ENCODE measurements at places on chromosomes 1 and 21. TPM values are rescaled to one million over a fixed set of nuclear protein-coding genes. Genes with fewer than 3 reads are reported as not detected.

GRCh38 chr1:33220676-33221384, 35.5 kb upstream of the ZNF362 start:
- DNase-seq, result no peak

DNA sequence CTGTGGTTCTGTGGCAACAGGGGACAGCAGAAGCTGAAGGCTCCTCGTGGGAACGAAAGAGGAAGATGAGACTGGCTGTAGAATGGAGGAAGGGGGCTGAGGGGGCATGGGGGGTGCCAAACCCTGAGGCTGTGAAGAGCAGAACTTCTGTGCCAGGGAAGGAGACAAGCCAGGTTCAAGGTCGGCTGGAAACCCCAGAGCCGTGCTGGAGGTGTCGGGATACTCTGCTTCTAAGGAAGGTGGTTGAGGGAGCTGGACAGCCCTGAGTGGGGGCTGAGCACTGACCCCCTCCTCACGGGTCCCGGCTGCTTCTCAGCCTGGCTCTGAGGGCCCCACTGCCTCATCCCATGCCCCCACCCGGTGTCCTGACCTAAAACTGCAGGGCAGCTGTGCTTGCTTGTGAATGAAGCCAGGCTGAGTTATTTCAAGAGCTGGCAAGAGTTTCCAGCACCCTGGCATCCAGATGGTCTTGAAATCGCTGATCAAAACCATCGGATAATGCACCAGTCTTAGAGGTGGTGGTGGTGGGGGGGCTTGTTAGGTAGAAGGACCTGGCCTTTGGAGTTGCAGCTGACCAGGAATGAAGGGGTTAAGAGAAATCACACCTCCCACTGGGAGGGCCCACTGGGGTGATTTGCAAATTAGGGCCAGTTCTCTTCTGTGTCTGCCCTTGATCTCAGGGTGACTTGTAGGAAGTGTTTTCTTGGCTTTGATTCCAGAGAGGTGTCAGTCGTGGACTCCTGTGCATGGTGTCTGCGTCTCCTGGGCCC, 218.9 kb upstream of the C1orf174 start:
- DNase-seq, result no peak

GRCh38 chr1:26704629-26705028, 8.8 kb downstream of the ARID1A start:
- DNase-seq, result no peak

- no peak for DNase-seq
Observed at GRCh38 chr1:217574265-217574949, 56.5 kb downstream of the GPATCH2 start.

GRCh38 chr1:221783437-221783836, 41.5 kb upstream of the DUSP10 start:
- no peak for DNase-seq

The OLIG2 gene
- not detected for total RNA-seq

- DNase-seq, result peak; percentile 86
Observed at GRCh38 chr1:181189691-181190363, 101.3 kb downstream of the IER5 start.

The PTPRC gene
- 9.7 TPM for total RNA-seq

- peak; percentile 75 for DNase-seq
Observed at GRCh38 chr1:202806845-202807450, 1.3 kb downstream of the KDM5B start.

DNA sequence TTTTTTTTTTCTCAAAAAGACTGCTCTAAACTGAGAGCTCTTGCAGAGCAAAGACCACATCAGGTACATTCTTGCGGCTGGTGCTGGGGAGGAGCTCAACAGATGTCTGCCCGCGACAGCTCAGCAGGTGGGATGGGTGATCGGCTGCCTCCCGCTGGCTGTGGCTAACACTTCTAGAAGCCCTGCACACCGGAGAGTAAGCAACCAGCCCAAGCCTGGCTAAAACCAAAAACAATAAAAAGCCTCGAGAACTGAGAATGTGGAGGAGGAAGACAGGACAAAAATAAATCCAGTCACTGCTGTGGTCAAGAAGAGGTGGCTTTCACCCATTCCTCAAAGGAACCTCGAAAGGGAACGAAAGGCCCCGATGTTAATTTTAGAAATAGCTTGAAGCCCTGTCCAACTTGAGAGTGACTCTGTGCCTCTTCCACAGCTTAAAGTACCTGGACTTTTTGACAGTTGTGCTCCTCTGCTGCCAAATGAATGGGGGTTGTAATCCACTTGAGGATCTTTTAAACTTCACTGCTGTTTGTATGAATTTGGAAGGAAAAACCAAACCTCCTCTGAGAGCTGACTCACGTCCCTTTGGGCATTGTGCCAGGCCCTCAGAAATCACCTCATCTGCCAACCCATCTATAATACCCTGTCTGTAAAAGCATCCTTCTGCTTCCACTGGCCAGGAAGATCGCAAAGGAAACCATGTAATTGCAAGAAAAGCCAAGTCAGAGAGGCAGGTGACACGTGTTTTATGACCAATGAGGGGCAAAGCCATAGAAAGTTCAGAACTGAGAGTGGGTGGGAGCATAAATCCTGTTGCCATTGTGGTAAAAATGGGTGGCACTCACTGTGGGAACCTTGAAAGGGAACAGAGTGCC, 78.6 kb downstream of the KCNN3 start:
- DNase-seq, result no peak

DNA sequence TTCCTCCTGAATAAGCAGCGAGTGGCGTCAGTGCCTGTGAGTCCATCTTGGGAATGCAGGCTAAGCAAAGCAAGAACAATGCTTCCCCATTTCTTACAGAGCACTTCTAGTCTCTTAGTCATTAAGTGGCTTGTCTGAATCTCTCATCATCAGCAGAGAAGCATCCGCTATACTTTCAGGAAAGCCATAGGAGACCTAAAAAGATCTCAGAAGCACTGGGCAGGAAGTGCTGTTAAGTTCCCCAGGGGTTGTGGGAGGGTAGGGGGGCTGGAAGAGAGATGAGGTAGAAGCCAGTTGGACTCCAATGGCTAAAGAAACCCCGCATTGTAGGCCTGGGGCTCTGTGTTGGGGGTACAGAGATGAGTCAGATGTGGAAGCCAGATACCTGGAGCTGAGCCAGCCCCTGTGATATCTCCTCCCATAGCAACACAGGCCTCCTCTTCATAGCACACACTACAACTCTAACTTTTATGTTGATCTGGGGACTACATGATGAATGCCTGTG, 44.9 kb downstream of the SYT6 start:
- no peak for DNase-seq

DNA sequence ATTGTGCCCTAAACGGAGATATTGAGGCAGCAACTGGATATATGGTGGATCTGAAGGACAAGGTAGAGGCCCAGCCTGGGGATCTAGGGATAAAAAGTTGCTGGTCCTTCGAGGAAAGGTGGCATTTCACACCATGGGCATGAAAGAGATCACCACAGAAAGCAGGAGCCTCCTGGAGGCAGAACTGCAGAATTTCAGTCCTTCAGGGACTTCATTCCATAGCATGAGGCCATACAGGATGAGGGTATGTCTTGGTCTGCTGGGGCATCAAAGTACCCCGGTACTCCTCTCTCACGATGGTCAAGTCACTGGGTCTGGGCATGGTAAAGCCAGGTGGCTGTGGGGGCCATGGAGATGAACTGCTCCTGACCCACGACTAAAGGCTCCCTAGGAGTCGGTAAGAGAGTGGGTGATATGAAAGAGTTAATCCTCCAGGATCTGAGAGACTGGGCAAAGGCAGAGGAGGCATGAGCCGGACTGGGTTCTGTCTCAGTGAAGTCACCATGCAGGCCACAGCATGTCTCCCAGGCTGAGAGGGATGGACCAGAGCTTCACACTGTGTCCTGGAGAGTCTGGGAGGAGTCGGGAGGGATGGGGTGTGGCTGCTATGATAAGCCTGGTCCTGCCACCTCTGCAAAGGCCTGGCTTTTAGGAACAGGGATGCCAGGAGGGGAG, 5.8 kb upstream of the SPRR5 start:
- no peak for DNase-seq

DNA sequence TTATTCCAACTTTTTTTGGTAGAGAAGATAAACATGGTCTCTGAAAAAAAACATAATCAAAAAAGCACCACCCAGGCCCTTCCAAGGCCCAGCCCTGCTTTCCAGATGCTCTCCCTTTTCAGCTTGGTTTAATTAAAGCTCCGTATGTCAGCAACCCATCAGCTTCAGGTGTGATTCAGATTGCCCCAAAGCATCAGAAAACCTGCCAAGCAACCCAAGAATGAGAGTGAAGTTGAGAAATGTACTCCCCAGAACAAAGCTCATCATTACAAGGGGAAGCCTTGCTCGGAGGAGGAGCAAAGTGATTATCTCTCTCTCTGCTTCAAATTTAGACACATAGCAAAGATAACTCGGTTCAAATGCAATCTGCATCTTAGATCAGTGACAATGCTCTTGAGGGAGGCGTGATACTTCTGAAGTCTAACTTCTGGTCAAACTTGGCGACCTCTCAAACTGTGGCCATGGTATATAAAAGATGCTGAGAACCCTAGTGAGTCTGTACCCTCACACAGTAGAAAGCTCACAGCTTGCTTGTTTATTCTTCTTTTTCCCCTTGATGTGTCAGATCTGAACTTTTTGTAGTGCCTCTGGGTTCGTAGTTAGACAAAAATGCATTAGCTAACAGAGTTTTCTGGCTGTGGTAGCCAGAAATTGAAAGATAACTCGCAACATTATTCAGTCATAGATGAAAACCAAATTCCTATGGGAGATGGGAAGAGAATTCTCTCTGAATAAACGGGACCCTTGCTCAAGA, 63.3 kb upstream of the ZC3H11B start:
- no peak for DNase-seq

DNA sequence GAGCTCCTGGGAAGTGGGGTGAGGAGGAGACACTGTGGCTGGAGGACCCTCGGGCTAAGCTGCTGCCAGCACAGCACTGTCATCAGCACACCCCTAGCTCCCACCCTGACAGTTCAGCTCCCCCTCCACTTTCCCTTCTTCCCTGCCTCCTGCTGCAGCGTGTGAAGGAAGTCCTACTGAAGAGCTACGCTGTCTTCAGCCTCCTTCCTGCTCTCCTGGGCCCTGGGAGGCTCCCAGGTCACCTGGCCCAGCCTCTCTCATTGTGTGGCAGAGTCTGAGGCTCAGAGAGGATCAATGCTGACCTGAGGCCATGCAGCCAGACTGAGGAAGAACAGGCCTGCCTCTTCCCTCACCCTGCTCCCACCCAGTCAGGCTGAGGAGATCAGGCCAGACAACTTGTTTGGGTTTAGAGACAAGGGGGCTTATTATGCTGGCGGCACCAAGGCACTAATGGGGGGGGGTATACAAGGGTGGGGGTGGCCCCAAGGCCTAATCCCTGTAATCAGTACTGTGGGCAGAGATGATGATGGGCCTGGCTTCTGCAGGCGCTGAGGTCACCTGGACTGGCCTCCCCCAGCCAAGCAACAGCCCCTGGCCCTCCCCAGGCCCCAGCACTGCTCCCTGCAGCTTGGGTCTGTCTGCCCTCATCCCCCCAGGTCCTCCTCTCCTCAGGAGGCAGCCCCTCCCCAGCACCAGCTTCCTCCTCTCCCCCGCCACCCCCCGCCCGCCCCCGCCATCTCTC, 9.1 kb downstream of the NES start:
- DNase-seq, result peak; percentile 23

DNA sequence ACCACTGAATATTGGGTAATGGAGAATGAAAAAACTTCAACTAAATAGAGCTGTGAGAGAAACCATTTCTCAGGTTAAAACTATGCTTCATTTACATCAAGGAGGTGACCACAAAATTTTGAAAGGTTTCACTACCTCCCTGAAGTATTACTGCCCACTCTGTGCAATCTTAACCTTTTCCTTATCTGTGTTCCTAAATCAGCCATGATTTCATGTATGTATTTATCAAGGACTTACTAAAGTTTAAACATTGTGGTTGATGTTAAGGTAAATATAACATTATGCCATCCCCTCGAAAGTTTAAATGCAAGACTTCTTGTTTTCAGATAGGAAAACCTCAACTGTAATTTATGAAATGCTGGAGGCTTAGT, 84.4 kb downstream of the CLEC20A start:
- DNase-seq, result no peak

DNA sequence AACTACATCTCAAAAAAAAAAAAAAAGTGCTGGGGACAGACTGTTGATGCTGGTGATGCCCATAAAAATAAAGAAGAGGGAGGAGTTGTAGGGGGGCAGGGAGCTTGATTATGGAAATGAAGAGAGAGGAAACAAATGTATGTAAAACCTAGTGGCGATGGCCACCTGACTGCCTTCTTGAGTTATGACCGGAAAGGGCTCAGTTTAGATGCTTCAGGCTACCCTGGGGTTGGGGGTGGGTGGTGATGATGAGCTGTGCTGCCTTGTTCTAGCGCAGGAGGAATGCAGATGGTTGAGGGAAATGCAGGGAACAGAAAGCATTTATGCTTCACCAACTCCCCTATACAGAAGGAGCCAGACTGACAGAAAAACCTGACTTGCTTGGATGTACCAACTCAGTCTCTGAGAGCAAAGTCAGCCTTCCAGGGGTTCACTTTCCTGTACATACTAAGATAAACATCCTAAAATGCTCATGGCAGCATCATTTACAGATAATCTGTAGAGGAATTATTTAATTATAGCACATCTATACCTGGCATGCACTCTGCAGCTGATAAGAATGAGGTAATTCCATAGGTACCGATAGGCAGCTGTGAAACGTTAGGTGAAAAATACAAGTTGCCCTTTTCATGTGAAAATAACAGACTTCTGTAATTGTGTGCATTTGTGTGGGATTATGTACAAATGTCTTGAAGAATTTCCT, 8.0 kb upstream of the BCAR3 start:
- no peak for DNase-seq

GRCh38 chr1:184222652-184223052, 164.2 kb upstream of the C1orf21 start:
- no peak for DNase-seq

The AJAP1 gene
- total RNA-seq, result not detected

The KCNE1 gene
- 5.5 TPM for total RNA-seq

GRCh38 chr1:109259674-109260557, 10.6 kb downstream of the CELSR2 start:
- DNase-seq, result peak; percentile 57

The ATF3 gene
- total RNA-seq, result 13.7 TPM

GRCh38 chr1:195934817-195935553, 673.3 kb downstream of the KCNT2 start:
- no peak for DNase-seq

The ANKRD34A gene
- total RNA-seq, result 0.62 TPM

The FAM110D gene
- 4.0 TPM for total RNA-seq

GRCh38 chr1:47638713-47639112, 200.9 kb downstream of the FOXD2 start:
- DNase-seq, result no peak

DNA sequence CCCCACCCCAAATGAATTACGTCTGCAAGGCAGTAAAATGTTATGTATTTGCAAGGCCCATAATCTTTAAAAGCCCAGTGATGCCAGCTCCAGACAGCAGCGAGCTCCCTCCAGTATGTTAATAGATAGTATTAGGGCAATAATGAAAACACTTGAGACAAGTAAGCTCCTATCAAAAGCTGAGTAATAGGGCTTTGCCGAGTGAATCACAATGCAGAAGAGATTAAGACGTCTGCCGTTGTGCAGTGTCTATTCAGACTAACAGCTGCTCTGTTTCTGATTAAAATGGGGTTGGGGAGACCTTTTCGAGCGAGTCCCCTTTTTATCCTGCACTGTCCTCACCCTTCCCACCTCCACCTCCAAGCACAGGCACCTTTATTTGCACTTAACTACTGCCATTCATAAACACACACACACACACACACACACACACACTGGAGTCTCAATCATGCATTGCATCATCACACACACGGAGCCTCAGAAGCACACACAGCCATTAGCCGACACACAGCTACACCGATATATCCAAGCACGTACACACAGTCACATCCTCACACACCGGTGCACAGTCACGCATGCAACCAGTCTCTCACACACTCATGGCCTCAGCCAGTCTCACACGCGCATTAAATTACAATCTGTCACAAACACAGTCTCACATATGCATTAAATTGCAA, 46.0 kb upstream of the FOXO6 start:
- no peak for DNase-seq

Data from Right ventricle myocardium inferior (tissue), 1 donor.